Activated CD4-positive, alpha-beta T cell treated with anti-CD3 and anti-CD28 coated beads, Interleukin-2, amount 50 U/mL, for 1 hour (primary cell): ENCODE measurements at places on chromosomes 5 and 9.

DNA sequence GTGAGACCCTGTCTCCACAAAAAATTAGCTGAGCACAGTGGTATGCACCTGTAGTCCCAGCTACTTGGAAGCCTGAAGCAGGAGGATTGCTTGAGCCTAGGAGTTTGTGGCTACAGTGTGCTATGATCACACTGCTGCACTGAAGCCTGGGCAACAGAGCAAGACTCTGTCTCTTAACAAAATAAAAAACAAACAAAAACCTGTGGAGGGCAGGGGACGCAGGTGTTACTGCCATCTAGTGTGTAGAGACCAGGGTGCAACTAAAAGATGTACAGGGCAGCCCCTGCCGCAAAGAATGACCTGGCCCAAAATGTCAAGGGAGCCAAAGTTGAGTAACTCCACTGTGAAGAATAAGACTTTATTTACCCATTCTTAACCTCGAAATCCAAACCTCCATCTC is 27.1 kb downstream of the ASPN start:
- DNase-seq = no peak

DNA sequence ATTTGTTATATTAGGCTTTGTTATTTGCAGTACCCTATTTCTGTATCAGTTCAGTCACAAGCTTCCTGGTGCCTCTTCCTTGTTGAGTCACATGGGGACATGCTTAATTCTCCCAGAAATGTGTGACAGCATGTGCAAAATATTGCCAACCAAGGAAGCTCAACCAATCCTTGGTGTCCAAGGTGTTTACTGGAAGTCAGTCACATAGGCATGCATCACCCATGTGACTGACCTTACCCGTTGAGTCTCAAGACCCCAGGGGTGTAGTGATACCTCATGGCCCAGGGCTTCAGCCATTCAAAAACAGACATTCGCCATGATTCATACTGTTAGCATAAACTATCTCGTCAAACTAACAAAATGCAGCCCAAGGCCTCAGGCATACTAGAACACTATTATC is 9.3 kb upstream of the ANKDD1B start:
- DNase-seq = no peak

GRCh38 chr5:100402071-100402470 is 133.1 kb upstream of the FAM174A start:
- DNase-seq = no peak

DNA sequence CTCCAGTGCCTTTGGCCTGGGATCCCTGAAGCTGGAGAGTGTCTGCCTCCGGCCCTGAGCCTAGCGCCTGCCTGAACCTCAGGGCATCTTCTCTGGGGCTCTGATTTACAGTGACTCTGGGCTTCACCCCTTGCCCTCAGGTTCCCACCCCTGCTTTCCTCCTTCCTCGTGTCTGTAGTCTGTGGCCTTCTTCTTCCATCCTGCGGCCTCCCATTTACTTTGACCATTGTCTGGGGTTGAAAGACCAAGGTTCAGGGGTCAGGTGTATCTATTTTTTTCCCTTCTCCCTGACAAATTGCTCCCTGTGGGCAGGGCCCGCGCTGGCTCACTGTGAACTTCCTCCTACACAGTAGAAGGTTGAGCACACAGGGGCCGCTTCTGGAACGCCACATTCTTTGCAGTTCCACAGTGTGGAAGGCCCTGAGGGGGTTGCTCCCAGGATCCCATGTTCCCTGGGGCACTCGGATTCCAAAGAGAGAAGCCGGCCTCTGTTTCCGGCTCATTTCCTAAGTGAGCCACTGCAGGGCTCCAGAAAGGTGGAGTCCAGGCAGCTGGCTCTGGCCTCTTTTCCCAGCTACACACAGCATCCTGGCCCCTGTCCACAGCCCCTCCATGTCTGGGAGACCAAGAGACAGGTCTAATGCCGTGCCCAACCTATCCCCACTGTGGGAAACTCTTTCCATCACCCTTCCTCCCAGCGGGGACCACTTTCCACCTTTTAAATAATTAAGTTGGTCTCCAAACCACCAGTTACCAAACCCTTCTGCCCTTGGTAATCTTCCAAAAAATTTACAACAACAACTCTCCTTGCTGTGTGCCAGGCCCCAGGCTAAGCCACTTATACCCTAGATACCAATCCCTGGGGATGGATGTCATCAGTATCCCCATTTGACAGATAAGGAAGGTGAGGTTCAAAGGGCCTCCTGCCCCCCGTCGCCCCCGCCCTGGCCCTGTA is 140.3 kb upstream of the IER5L start:
- no peak for DNase-seq

DNA sequence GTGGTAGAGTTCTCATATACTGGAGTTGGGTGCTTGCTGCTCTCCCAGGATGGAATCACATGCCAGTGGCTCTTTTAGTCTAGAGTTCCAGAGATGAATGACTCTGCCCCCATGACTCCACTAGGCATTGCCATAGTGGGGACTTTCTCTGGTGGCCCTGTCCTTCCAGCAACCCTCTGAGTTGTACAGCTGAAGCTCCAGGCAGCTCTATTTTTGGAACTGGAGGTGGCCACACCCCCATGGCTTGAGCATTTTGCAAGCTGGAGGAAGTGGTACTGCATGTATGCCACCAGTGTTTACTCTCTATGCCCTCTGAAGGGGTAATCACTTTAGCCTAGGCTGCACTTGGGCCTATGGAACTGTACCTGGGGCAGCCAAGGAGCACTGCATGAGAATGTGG is 112.6 kb downstream of the RANBP17 start:
- no peak for DNase-seq

DNA sequence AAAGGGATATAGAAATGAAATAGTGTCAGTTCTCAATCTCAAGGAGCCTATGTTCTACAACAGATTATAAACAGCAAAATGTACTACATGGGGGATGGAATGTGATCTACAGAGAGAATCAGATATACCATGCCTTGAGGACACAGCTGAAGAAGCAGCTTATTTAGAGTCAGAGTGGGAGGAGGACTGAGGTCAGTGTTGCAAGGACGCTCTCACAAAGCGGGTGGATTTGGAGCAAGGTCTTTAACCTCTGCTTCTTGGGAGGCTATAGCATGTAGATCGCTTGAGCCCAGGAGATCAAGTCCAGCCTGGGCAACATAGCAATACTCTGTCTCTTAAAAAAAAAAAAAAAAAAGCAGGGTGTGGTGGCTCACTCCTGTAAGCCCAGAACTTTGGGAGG is 32.8 kb upstream of the PLIN2 start:
- no peak for DNase-seq

GRCh38 chr9:13491138-13491492 is 211.6 kb upstream of the MPDZ start:
- DNase-seq = no peak

DNA sequence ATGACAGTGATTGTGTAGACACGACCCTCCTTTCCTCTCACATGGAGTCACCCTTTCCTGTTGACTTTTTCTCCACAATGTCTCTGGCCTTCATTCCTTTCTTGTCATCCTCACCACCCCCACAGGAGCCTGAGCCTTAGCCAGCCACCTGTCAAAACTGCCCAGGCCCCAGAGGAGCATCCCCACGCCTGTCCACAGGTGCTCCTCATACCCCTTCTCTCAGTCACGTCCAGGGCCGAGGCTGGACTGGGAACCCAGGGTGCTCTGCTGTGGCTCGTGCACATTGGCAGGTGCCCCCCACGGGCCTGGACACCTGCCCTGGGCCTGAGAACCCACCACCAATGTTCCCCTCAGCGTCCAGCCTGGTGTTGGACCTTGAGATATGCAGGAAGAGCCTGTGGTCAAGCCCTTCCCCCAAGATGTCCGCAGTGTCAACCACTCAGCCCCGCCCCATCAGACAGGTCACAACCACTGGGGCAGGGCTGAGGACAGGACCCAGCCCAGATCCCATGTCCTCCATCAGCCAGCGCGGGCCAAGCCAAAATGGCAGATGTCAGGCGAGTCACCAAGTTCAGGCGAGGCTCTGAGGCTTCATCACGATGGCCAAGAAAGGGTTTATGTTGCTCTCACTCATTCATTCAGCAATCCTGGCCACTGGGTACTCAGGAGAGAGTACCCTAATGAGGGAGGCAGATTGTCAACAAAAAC is 65.8 kb upstream of the STXBP1 start:
- no peak for DNase-seq

- DNase-seq = no peak
Observed at GRCh38 chr5:127561254-127561653, 43.8 kb downstream of the PRRC1 start.

GRCh38 chr5:150788977-150789376 is 10.4 kb downstream of the SMIM3 start:
- DNase-seq = no peak

DNA sequence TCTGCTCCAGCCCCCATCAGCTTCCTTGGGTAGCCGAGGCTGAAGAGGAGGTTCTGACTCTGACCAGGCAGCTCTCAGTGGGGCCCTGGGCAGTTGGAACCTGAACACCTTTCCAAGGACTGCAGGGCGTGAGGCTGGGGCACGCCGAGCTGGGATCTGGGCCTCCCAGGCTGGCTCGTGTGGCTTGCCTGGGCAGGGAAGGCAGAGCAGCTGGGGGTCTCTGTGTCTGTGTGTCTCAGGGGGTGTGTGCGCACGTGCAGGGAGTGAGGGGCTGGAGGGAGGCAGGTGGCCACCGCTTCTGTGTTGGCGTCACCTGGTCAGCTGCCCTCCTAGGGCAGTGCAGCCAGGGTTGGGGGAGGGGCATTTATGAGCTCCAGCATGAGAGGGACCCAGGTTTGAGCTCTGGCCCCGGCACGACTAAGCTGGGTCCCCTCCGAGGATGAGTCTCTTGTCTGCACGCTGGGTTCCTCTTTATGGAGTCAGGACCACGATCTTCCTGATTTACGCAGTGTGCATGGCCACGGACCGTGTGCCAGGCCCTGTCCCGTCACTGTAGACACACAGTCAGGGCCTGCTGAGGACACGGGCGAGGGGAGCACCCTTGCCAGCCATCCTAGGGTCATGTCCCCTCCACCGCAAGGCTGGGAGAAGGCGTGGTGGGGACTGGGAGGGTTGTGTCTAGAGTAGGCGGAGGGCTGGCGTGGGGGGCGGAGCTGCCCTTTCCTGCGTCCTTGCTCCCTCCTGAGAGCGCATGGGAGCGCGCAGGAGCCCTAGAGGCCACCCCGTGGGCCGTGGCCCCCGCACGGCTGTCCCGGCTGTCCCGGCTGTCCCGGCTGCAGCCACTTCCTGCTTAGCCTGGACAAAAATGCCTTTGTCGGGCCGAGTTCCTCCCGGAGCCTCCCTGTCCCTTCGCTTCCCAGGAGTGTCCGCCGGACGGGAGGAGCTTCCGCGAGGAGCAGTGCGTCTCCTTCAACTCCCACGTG is 4.6 kb downstream of the ADAMTSL2 start:
- DNase-seq = no peak

- DNase-seq = no peak
Observed at GRCh38 chr5:111116550-111116949, 24.4 kb downstream of the WDR36 start.

GRCh38 chr5:31049461-31049860 is 144.0 kb upstream of the CDH6 start:
- DNase-seq = no peak

DNA sequence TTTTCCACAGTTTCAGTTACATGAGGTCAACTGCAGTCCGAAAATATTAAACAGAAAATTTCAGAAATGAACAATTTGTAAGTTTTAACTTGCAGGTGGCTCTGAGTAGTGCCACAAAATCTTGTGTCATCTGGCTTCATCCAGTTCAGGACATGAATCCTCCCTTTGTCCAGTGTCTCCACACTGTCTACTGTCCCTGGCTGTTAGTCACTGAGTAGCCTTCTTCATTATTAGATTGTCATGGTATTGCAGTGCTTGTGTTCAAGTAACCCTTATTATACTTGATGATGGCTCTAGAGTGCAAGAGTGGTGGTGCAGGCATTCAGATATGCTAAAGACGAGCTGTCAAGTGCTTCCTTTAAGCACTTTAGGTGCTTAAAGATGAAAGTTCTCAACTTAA is 65.3 kb downstream of the CFAP95 start:
- no peak for DNase-seq

- no peak for DNase-seq
Observed at GRCh38 chr5:126508962-126509279, 85.7 kb downstream of the GRAMD2B start.

GRCh38 chr5:138625134-138625533 is 49.9 kb upstream of the HSPA9 start:
- DNase-seq = no peak

- DNase-seq = no peak
Observed at GRCh38 chr9:35729700-35730485, 2.1 kb downstream of the TLN1 start.

- no peak for DNase-seq
Observed at GRCh38 chr5:32833127-32833526, 122.0 kb downstream of the NPR3 start.

DNA sequence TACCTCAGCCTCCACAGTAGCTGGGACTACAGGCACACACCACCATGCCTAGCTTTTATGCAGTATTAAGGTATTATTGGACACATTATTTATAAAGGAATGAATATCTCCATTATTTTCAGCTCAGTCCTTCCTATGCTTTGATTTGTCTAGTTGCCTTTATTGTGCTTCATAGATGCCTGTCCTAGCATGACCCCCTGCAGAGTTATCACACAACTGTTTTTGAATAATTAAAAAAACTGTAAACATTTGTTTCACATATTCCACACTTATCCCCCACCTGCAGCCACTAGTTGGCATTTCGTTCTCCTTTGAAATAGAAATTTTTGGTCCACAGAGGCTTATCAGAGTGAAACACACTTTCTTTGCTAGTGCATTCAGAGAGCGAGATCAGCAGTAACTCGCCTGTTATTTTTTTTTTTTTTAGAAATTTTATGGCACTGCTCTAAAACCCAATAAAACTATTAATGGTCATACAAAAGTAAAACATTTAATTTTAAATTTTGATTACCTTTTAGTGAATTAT is 151.8 kb upstream of the RASA1 start:
- DNase-seq = no peak

GRCh38 chr5:92838253-92838652 is 742.8 kb downstream of the NR2F1-AS1 start:
- DNase-seq = no peak

DNA sequence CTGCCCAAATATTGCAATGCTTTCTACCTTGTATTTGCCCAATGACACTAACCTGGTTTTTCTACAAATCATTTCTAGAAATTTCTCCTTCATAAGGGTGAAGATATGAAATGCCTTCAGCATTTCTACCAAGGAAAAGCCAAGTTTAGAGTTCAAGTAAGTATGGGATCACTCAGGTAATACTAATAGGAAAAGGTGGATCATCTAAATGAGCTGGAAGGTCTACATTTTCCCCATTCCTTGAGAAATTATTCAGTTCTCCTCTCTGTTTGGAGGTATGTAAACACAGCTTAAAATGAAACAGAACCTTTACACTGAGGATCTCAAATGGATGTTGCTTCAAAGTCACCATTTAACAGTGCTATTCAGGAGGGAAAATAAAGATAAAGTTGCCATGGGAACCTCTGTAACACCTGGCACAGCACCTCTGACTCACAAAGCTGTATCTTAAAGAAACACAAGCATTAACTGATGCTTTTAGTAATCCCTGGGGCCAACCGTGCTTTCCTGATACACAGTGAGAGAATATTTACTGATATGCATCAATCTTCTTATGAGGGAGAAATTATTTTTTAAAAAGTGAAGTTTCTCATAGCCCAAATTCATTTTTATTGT is 161.3 kb downstream of the DRD1 start:
- DNase-seq = no peak

DNA sequence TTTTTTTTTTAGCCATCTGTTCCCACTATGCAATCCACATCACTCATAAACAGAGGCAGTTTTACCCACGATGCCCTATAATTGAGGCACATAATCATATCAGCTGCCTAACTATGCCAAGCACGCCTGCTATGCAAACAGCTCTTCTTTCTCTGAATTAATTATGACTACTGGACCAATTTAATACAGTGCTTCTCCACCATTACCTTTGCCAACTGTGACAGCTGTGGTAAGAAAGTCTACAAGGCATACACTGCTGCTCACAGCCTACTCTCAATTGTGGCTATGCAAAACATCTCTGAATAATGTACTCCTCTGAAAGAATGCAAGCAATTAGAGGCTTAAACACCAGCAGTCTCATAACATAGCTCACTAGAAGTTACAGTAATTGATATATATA is 97.1 kb downstream of the DTWD2 start:
- no peak for DNase-seq
